ENCODE measurements at places on chromosomes 3 and 15. TPM values are rescaled to one million over a fixed set of nuclear protein-coding genes. Genes with fewer than 3 reads are reported as not detected.

The TM6SF1 gene
- 0.17 TPM for total RNA-seq

The PIK3R4 gene
- 20.8 TPM for total RNA-seq

The C3orf70 gene
- not detected for total RNA-seq

The RBMS3 gene
- total RNA-seq = 0.34 TPM

The REC114 gene
- total RNA-seq = not detected
